ENCODE measurements at places on chromosomes 6 and 20.

GRCh38 chr20:33277471-33278441 lies 5.3 kb upstream of the BPIFB1 start:
- DNase-seq = no peak

DNA sequence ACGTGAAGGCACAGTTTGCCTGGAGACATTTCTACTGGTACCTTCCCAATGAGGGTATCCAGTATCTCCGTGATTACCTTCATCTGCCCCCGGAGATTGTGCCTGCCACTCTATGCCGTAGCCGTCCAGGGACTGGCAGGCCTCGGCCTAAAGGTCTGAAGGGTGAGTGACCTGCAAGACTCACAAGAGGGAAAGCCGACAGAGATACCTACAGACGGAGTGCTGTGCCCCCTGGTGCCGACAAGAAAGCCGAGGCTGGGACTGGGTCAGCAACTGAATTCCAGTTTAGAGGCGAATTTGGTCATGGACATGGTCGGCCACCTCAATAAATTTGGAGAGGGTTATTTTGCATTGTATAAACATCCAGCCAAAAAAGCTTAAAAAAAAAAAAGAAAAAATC lies 420.3 kb upstream of the FLRT3 start:
- DNase-seq = no peak

- DNase-seq = no peak
These were observed 28.9 kb upstream of the CD83 start for GRCh38 chr6:14088600-14089192.

GRCh38 chr6:116287689-116288282 lies 8.1 kb upstream of the TSPYL1 start:
- no peak for DNase-seq

- DNase-seq = no peak
These were observed 45.9 kb upstream of the CRISP1 start for GRCh38 chr6:49912196-49912595.

DNA sequence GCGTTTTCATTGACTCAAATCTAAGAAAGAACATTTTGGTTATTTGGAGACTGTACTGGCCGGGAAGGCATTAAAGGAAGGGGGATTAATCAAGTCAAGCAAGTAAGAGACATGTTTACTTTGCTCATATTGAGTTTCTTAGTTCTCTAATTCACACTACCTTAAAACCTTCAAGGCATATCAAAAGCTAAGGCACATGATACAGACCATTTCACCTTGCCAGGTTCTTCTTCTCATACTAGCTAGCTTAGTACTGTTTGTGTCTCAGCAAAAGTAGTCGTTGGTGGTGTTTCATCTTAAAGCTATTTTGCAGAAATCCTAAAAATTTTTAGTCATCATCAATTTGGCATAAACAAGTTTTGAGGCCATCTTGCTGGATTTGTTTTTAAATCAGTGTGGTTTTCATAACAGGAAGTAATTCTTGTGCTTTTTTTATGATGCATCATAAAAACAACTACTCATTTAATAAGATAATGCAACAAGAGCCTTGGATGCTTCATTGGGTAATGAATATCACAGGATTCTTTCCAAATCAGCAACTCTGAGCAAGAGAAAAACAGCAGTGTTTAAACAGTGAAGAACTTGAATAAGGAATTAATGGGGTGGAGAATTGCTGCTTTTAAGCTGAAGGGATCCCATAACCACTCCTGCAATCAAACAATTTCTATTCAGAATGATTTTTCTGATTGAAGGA lies 425.3 kb downstream of the EPM2A start:
- DNase-seq = no peak

DNA sequence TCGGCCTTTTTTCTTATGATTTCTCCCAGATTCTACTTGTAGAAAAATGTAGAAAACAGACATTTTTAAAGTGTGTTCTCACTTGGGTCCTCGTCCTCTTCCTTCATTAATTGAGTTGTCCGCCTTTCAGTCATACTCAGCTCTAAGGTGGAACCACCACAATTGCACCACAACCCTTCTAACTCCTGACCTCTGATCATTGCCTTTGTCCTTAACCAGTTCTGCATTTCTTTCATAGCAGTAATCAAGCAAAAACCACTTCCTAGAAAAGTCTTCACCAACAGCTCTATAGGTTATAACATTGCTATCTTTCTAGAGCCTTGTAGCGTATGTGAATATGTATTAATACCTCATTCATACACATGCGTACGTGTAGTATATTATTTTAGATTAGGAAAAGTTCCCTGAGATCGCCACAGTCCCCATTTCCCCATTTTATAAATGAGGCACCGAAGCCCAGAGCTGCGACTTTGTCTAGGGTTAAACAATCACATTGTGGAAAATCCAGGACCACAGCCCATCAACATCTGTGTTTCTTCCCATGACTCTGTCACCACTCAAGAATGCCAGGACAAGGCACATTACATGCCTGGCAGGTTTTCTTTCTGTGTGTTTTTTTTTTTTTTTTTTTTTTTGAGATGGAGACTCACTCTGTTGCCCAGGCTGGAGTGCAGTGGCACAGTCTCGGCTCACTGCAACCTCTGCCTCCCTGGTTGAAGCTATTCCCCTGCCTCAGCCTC lies 175.5 kb downstream of the BTBD3 start:
- DNase-seq = no peak

GRCh38 chr20:53706466-53707370 lies 113.1 kb upstream of the ZNF217 start:
- no peak for DNase-seq

DNA sequence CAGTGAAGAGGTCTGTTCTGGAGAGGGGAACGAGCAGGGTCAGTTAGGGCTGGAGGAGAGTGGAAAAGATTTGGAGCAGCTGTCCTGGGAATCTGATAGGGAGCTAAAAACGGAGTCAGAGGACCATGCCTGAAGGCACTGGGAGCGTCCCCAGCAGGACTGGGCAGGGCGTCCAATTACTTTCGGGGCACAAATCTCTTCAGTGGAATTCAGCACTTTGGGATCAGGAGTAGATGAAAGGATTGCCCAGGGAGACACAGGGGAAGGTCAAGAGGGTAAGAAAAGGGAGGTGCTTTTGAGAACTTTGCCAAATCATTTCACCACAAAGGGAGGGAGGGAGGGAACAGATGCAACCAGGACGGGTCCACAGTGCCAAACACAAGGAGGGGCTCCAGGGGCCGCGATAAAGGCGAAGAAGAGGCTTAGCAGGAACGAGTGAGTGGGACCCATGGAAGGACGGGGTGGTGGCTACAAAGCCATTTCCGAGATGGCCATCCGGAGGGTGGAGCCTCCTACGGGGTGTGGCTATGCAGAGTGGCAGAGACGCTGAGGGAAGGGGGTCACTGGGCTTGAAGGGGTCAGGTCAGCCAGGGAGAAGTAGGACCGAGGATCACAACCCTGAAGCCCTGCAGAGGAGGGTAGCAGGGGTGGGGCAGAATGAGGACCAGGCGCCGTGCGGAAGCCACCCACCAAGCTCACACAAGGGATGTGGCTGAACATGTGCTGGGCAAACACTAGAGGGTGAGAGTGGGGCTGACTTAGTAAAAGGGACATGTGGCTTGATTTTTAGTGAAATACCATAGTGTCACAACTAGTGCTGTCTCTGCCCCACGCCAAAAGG lies 180.0 kb upstream of the RREB1 start:
- no peak for DNase-seq

DNA sequence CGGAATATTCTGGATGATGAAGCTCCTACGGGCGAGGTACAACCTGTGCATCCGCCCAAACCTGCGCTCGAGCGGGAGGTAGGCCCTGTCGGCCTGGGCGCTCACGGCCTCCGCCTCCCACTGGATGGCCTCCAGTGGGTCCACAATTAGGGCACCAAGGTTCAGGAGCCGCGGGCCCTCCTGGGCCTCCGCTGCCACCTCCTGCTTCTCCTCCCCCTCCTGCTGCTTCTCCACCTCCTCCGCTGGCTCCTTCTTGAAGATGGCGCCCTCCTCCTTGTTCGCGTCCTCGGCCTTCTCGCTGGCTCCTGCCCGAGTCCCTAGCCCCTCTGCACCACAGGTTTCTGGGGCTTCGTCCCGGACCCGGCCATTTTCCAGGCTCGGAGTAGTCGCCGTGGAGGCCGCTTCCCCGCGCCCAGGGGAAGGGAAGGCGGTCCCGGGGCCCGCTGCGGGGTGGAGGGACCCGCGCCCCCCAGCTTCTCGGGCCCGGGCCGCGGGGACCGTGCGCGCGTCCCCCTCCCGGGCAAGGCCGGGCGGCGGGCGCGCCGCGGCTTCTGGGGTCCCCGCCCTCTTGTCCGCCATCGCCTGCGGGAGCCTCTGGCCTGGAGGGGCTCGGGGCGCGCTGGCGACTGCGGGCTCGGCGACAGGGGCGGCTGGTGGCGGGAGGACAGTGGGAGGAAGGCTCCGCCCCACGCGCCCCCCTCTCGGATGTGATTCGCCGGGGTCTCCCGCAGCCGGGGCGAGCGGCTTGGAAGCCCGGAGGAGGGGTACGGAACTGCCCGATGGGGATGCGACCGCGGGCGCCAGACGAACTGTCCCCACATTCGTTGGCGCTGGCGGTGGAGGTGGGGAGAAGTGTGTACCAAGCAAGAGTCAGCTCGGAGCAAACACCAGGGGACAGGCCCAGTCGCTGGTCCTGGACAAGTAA lies 17.6 kb downstream of the PLAGL2 start:
- DNase-seq = no peak

DNA sequence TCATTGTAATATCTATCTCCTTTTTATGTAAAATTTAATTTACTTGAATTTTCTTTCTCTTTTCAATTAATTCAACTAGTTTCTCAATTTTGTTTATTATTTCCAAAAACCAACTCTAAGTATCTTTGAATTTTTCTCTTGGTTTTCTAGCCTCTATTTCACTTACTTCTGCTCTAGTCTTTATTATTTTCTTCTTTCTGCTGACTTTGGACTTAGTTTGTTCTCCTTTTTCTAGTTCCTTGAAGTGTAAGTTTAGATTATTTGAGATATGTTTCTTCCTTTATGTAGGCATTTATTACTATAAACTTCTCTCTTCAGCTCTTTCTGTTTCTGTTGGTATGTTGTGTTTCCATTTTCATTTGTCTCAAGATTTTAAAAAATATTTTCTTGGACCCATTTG lies 70.8 kb downstream of the TNFAIP3 start:
- DNase-seq = no peak

- no peak for DNase-seq
These were observed 145.8 kb downstream of the LCA5 start for GRCh38 chr6:79391480-79391879.

DNA sequence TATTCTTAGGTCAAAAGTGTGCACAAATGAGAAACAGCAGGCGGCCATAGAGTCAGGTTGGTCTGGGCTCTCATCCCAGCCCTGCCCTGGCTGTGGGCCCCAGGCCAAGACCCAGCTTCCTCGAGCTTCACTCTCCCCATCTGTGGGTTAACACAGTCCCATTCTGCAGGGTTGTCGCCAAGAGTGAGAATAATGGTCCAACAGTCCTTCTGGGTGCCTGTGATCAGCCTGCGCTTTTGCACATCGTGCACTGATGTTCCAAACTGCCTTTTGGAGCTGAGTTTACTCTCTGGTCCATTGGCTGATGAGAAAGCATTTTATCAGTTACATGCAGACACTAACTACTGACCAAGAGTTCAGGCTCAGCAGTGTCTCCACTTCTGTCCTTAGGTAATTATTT lies 82.6 kb downstream of the INSM1 start:
- DNase-seq = no peak

- no peak for DNase-seq
These were observed 25.3 kb downstream of the SRPK1 start for GRCh38 chr6:35895560-35895959.

- DNase-seq = no peak
These were observed 5.1 kb downstream of the TFAP2A start for GRCh38 chr6:10409731-10410206.

GRCh38 chr20:25324412-25324811 lies 66.2 kb downstream of the ABHD12 start:
- DNase-seq = no peak

- DNase-seq = no peak
These were observed 124.3 kb downstream of the GJA1 start for GRCh38 chr6:121559611-121560269.

- no peak for DNase-seq
These were observed 55.8 kb downstream of the CEP43 start for GRCh38 chr6:167054987-167055386.

GRCh38 chr6:27237089-27237803 lies 10.3 kb upstream of the PRSS16 start:
- no peak for DNase-seq

- DNase-seq = no peak
These were observed 100.6 kb upstream of the FAM184A start for GRCh38 chr6:119179062-119179461.

DNA sequence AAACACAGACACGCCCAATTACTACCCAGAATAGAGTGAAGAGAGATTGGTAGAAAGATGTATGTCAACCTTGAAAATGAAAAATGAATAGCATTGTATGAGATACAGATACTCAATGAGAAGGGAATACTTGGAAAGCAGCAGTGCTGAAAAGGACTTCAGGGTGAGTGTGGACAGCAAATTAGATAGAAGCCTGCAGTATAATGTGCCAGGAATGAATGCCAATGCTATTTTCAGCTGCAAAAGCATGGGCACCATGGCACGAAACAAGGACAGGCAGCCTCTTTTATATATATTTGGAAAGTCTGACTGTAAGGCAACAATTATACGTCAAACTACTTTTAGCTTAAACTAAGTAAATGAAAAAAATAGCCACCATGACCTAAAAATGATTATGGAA lies 118.2 kb downstream of the PTCHD4 start:
- DNase-seq = no peak

GRCh38 chr6:32883789-32884188 lies 29.8 kb downstream of the PSMB9 start:
- no peak for DNase-seq

DNA sequence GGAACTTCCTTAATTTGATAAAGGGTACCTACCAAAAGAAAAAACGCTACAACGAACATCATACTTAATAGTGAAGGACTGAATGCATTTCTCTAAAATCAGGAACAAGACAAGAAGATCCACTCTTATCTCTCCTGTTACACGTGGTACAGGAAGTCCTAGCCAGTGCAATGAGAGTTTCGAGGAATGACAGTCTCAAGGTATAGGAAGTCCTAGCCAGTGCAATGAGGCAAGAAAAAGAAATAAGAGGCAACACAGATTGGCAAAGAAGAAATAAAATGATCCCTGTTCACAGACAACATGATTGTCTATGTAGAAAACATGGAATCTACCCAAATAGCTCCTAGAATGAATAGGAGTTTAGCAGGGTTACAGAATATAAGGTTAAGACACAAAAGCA lies 167.8 kb upstream of the MLN start:
- no peak for DNase-seq

GRCh38 chr6:145148776-145149175 lies 586.5 kb downstream of the EPM2A start:
- no peak for DNase-seq

- DNase-seq = no peak
These were observed 360 bp downstream of the ANKRD60 start for GRCh38 chr20:58228103-58228483.

Measured in NCI-H510A (cell line).